ENCODE measurements at places on chromosomes 5 and 9.

DNA sequence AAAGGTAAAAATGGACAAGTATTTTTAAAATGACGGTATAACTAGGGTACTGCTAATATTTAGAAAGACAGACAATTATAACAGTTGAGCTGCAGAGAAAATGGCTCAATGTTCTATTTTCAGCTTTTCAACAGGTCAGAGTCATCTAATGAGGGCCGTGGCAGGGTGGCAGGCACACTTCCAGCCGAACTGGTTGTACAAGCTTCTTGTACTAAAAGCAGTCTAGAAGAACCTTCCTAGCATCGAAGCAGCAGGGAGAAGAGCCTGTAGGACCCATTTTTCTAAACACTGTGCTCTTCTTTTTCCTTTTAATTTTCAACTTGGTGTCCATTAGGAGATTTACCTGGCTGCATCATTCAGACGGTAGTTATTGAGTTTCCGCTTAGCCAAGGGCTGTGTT lies 85.6 kb downstream of the SLC28A3 start:
- no peak for DNase-seq

DNA sequence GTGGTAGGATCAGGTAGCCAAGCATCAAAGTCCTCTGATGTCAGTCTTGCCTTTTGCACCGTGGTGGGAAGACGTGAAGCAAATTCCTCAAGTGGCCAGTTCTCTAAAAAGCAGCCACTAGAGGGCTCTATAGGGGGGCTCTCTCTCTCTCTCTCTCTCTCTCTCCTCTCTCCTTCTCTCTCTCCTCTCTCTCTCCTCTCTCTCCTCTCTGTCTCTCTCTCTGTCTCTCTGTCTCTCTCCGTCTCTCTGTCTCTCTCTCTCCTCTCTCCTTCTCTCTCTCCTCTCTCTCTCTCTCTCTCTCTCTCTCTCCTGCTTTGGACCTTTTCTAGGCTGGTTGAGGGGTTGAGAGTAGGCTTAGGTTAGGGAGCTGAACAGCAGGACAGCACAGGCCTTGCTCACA lies 13.9 kb upstream of the OSMR start:
- no peak for DNase-seq

DNA sequence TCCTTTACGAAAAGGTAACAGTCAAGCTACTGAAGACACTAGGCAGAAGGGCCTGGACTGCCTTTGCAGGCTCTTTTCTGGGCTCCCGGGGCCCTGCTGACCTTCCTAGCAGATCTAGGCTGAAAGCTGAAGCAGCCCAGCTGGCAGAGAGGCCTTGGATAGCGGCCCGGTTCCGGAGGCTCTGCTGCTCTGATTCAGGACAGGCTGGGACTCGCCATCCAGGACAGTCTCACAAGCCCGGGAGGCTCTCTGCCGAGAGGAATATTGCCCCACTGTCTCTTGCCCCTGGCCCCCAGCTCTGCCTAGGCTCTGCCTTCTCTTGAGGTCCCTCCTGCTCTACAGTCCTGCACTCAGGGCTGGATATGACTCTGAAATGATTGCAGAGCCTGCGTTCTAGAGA lies 67.8 kb downstream of the PSD2 start:
- DNase-seq: no peak

- DNase-seq: no peak
These were observed 102.8 kb downstream of the ANKH start for GRCh38 chr5:14768508-14769365.

GRCh38 chr9:137278721-137279711 lies 1.5 kb downstream of the TOR4A start:
- DNase-seq: no peak

DNA sequence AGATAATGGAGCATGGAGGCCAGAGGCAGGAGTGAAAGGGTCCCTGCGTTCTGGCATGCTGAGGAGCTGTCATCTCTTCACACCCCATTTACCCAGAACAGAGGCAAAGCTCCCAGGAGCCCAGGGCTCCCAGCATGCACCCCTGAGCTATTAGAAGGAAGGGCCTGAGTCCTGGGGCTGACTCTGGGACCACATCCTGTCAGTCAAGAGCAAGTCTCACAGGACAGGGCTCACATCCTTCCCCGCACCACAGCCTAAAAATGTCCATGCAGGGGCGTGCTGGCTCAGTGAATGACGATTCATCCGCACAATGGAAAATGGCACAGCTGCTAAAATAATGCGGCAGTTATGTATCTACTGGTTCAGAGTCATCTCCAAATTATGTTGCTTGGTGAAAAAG lies 31.4 kb downstream of the CAMK2A start:
- no peak for DNase-seq

- no peak for DNase-seq
These were observed 37.1 kb upstream of the FAT2 start for GRCh38 chr5:151628112-151628823.

DNA sequence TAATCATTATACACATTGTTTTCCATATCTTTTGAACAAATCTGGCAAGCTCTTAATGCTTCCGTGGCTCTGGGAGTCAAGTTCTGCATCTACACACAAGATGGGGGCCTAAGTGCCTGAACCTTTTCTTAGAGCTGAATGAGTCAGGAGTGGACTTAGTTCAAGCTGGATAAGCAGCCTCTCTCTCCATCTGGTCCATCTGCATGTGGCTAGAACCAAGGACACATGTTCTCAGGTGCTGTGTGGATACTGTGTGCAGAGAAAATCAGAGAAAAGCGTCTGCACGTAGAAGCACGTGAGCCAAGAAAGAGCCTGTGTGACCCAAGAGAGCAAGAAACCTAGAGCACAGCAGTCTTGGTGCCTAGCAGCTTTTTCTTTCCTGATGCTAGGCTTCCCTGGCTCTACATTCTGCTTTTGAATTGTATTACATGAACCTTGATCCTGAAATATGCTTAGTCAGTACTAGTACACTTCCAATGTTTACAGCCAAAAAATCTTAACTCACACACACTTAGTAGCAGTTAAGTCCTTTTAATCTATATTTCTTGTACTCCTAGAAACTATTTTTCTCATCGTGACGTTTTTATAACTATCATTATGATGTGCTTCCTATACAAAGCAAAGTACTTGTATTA lies 1798.9 kb downstream of the MAT2B start:
- no peak for DNase-seq

- no peak for DNase-seq
These were observed 237.0 kb downstream of the PRELID2 start for GRCh38 chr5:145598184-145598583.

DNA sequence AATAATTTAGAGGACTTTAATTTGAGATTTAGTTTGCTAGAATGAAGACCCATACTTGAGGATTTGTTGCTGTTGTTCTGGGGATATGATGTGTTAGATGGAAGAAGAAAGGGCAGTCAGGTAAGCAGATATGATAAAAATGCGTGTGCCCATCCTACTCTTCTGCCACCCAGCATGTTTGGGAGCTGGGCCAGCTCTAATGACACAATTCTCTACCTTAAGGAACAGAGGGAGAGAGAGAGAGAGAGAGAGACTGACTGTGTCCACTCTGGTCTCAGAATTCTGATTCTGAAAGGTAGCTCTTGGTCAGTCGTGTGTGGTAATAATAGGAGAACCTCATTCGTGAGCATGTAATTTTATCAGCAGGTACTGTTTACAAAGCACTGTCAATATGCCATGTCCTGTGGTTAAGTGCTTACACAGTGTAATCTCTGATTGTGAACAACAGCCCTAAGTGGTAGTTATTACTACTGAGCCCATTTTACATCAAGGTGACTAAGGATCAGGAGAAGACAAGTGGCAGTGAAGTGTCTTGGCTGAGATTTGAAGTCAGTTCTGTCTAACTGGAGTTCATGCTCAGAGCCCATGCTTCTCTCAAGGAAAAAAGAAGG lies 307.4 kb upstream of the SEMA6A start:
- DNase-seq: no peak
